Foreskin keratinocyte (primary cell): ENCODE measurements at places on chromosomes 6 and 20.

- DNase-seq: no peak
Observed at GRCh38 chr6:125970760-125971159, 14.2 kb downstream of the HINT3 start.

GRCh38 chr6:2237001-2237400 is 8.4 kb downstream of the GMDS start:
- peak; percentile 79 for DNase-seq

DNA sequence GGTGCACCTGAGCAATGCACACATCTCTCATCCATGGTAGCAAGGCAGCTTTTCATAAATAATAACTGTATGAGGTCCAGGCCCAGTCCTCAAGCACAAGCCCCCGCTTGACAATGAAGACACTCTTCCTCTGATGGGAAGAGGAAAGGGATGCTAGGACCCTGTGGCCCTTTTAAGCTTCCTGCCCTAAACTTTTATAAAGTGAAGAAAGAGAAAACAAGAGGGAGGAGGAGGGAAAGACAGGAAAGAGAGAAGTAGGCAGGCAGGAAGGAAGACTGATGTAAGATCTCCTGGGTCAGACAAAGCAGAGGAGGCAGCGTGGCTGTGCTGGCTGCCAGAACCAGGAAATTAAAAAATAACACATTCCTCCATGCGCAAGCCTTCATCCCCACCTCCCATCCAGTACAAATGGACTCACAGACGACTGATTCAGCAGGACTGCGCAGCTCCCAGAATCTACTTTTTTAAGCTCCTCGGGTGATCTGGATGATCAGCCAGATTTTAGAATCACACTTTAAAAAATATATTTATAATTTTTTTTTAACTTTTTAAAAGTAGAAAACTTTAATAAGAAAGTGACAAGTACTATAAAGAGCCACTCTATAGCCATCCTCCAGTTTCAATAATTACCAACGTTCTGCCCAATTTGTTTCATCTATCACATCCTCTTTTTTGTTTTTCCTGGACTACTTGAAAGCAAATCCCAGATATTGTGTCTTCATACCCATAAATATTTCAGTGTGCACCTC is 16.5 kb downstream of the TNFAIP3 start:
- DNase-seq: no peak

GRCh38 chr6:1600764-1601157 is 9.0 kb upstream of the FOXC1 start:
- DNase-seq: no peak

DNA sequence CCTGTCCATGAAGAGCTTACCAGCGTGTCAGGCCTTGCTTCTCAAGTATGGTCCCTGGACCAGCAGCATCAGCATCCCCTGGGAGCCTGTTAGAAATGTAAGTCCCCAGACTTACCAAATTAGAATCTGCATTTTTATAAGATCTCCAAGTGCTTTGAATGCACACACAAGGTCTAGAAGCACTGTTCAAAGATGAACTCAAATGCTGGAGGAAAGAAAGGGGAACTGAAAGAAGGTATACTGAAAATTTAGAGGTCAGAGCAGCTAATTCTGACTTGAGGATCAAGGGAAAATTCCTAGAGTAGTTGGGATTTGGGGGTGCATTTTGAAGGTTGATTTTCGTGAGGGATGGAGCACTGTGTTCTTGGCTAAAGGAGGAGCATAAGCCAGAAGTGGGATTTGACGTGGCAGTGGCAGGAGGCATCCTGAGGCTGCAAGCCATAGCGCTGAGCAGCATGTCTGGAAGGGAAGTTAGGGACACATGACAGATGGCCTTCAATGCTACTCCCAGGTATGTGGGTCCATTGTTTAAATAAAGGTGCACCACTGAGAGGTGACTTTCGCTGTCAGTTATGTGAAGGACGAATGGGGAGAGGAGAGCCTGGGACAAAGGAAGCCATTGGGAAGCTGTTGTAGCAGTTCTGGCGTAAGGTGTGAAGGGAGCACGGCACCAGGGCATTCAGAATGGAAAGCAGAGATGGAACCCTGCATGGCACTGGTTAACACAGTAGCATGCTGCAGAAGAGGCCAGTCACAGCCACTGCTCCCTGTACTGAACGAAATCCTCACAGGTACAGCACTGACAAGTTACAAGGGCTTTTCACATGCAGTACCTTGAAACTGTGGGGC is 36.2 kb downstream of the ARMC2 start:
- no peak for DNase-seq

DNA sequence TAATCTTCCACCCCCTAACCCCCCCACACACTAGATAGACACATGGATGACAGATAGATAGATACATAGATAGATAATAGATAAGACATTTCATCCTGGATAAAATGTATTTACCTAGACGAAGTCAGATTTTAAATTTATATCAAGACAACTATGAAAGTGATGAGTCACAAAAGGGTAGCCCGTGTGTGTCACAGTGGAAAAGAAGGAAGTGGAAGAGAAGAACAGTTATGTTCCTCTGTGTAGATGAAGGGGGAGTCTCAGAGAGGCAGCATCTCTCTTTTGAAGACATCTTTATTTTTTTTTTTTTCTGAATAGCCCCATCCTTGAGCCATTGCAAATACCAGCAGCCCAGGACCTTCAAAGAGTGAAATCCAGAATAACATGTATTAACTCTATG is 121.7 kb upstream of the VGLL2 start:
- DNase-seq: no peak

GRCh38 chr20:1336699-1337367 is 7.9 kb upstream of the SDCBP2 start:
- DNase-seq: no peak

DNA sequence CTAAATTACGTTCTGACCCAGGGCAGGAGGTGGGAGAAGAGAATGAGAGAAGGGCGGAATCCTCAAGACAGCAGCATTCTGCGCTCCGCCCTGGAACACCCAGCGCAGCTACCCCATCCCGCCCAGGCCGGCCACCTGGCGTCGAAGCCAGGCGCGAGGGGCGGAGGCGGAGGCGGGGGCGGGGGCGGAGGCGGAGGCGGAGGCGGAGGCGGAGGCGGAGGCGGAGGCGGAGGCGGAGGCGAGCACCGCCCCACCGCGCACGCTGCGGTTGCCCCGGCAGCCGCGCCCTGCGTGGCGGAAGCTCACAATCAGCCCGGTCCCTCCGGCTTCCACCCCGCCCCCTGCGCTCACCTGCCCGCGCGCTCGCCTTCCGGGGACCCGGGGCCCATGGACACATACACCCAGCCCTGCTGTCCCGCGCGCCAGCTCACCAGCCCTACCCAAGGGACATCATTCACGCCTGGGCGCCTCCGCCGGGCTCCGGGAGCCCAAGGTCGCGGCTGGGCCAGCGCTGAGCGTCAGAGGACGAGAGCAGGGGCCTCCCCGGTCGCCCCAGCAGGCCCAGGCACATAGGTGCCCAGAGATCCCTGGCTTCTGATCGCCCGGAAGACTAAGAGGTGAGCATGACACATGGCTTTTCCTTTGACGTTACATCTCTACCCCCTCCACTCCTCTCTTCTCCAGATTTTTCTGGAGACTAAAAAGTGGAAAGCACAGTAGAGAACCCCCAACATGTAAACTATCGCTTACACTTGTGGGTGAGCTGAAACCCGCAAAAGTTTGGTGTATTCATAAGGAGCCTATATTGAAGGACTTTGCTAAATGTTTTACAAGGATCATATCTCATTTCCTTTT is at the start of gene ANKEF1:
Gene ANKEF1, plus strand, starts transcription at position 271 of the 855 bp plus-strand sequence. CDS start 3,315 bp downstream, outside the sequence.
- peak; percentile 67 for DNase-seq

GRCh38 chr20:32577023-32577422 is 8.1 kb downstream of the NOL4L start:
- no peak for DNase-seq

GRCh38 chr6:157527471-157527907 is 146.5 kb downstream of the ZDHHC14 start:
- DNase-seq: no peak

GRCh38 chr20:62437496-62437895 is 10.2 kb upstream of the RBBP8NL start:
- no peak for DNase-seq

DNA sequence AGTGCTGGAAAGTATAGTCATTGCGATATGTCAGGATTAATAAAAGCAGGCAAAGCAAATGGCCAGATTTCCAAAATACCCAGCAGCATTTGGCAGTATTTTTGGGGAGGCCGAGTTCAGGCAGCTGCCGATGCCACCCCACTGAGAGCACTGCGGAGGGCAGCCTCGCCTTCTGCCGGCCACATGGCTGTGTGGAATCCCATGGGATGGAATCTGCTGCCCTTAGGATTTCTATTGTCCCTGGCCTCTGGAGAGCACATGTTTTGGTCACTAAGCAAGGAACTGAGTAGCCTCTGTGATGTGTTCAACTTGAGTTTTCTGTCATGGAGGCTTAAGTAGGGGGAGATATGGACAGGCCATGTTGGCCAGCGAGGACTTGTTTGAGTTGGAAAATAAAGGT is 123.0 kb downstream of the FARS2 start:
- no peak for DNase-seq

GRCh38 chr20:36311141-36311853 is 5.2 kb downstream of the DLGAP4 start:
- DNase-seq: no peak

DNA sequence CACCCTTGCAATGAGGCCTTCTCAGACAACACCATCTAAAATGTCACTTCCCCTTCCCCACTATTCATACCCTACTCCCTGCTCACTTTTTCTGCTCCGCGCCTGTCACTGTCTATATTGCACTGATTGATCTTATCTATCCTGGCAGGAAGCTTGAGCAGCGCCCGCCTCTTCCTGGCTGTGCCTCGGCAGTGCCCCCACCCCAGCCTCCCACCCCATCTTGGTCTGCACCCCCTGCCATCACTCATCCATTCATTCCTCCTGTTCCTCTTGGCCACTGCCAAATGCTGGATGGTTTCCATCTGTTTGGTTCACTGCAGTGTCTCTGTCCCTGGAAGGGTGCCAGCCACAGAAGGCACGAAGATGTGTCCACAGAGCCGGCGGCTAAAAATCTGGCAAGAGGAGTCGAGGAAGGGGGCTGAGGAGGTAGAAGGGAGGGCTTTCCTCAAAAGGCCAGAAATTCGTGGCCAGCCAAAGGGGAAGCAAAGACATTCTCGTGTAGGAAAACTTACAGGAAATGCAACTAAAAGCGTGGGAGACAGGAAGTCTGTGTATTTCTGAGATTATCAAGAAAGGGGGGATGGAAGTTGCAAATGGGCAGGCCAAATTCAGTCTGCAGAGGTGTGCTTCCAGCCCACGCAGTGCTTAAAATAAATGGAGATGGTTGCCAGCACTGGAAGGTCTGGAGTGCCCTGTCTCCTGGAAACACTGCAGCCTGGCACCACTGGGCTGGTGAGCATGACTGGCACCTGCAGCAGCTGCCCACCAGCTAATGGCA is 27.6 kb downstream of the SYNJ2 start:
- DNase-seq: no peak

- DNase-seq: peak; percentile 2
Observed at GRCh38 chr6:39088331-39088730, 26.7 kb downstream of the SAYSD1 start.

GRCh38 chr6:39430871-39431523 is 108.5 kb upstream of the KCNK16 start:
- DNase-seq: no peak

GRCh38 chr6:84526631-84527030 is 237.8 kb downstream of the TBX18 start:
- DNase-seq: no peak

DNA sequence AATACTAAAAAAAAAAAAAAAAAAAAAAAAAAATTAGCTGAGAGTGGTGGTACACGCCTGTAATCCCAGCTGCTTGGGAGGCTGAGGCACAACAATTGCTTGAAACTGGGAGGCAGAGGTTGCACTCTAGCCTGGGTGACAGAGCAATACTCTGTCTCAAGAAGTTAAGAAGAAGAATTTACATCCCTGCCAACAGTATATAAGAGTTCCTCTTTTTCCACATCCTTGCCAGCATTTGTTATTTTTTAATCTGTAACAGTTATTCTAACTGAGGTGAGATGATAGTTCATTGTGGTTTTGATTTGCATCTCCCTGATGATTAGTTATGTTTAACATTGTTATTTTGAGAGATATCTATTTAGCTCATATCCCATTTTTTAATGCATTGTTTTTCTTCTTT is 20.3 kb upstream of the DYNLRB1 start:
- no peak for DNase-seq

DNA sequence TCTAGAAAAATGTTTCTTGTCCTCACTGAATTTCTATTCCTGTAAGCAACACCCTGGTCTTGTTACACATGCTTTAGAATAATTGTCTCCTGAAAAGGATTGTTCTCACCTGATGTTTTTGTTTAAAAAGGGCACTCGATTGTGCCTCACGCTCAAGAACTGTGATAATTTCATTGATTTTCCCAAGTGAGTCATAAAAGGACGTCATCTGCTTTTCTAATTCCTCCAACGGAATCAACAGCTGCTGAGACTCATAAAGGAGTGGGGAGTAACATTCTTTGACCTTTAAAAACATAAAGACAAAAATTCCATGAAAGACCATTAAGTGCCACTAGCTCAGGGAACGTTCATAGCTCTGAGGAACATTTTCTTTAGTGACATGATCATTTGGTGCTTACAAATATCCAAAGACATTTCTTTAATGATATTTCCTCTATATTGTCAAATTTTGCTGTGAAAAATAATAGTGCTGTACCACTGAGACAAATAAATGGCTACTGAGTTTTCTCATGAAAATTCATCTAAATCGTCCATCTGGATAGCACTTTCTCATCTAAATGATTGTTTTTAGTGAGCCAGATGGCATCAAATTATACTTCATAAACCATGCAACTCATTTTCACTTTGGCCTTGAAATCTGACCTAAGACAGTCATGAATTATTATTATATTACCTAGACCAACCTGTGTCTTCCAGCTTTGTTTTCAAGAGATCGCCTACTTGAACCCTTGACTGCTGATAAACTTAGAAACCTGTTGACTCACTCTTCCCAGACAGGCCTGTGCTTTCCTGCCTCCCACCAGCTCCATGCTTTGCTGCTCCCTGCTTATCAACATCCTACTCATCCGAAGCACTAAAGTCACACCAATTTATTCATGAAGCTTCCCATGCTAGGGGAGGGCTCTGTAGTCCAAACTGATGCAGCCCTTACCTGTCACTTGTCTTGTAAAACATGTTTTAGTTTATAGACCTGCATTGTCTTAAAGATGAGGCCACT is 178.2 kb downstream of the SYNE1 start:
- DNase-seq: no peak

GRCh38 chr6:43013097-43013842 is 476 bp downstream of the MEA1 start:
- peak; percentile 23 for DNase-seq

DNA sequence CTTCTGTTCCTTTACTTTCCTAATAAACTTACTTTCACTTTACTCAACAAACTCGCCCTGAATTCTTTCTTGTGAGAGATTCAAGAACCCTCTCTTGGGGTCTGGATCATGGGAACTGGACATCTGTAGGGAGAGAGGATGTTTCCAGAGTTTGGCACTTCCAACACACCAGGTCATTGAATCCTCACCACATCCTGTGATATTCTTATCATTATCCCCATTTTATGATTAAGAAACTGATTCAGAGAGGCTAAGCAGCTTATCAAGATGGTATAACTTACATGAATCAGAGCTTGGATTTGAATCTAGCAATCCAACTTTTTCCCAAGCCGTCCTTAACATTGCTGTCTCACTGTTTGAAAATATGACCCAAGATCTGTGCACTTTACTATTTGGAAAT is 15.5 kb downstream of the PPIL6 start:
- DNase-seq: peak; percentile 8
